ENCODE measurements at places on chromosomes 3 and 15. TPM values are rescaled to one million over a fixed set of nuclear protein-coding genes. Genes with fewer than 3 reads are reported as not detected.

DNA sequence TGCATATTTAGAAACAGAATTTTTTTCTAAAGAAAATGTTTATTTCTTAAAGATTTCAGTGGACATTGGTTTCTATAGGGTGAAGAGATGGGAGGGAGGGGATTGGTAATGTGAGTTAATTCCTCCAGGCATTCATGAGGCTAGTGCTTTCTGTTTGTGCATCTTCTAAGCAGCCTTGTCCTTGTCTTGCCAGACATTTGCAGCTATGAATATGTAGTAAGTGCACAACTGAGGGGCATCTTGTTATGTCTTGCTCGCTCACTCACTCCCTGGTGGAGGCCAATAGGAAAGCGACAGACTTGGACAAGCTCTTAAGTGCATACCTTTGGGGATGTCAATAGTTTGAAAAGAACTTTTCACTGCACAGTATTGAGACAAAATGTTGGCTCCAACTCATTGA is 92.5 kb upstream of the ATP10A start:
- DNase-seq: no peak

GRCh38 chr3:188236271-188236670 is 82.3 kb downstream of the LPP start:
- no peak for DNase-seq

The DUOX1 gene
- not detected for total RNA-seq

- peak; percentile 9 for DNase-seq
These were observed 58.9 kb downstream of the MYO1E start for GRCh38 chr15:59313641-59314332.

- DNase-seq: no peak
These were observed 97.3 kb downstream of the TOP2B start for GRCh38 chr3:25567388-25567787.

Measured in HepG2 (cell line).